Fibroblast of lung (primary cell): ENCODE measurements at places on chromosomes 5 and 9. TPM values are rescaled to one million over a fixed set of nuclear protein-coding genes. Genes with fewer than 3 reads are reported as not detected.

The CBY3 gene
- total RNA-seq, result not detected in 2 replicates

The TMOD1 gene
- 2.6 and 4.0 TPM in 2 replicates for total RNA-seq

The GLT6D1 gene
- not detected in 2 replicates for total RNA-seq

The KIF24 gene
- 0.51 and 1.2 TPM in 2 replicates for total RNA-seq

The TTC1 gene
- total RNA-seq, result 39.5 and 41.6 TPM in 2 replicates

The CRB2 gene
- under 0.01 TPM in 1 of 2 replicates, not detected in the other for total RNA-seq

The QRFP gene
- not detected in 2 replicates for total RNA-seq

The TMEM215 gene
- total RNA-seq, result not detected in 2 replicates

The LCN1 gene
- not detected in 2 replicates for total RNA-seq

The CNTFR gene
- total RNA-seq, result 0.26 TPM in 1 of 2 replicates, not detected in the other

The SLC25A2 gene
- total RNA-seq, result 0.66 TPM in 1 of 2 replicates, not detected in the other

The CD74 gene
- 3.9 and 5.9 TPM in 2 replicates for total RNA-seq

The POC5 gene
- total RNA-seq, result 13.9 and 17.0 TPM in 2 replicates

The COX7C gene
- 171 and 202 TPM in 2 replicates for total RNA-seq

The GPSM1 gene
- total RNA-seq, result 54.2 and 60.3 TPM in 2 replicates

The BTNL8 gene
- total RNA-seq, result not detected in 2 replicates

The IFNA13 gene
- not detected in 2 replicates for total RNA-seq

The NDFIP1 gene
- total RNA-seq, result 50.8 and 67.4 TPM in 2 replicates

The GFI1B gene
- total RNA-seq, result under 0.01 TPM in 1 of 2 replicates, not detected in the other

The SCGB3A1 gene
- total RNA-seq, result not detected in 2 replicates

The CENPH gene
- total RNA-seq, result 4.1 and 10.9 TPM in 2 replicates

The NTRK2 gene
- total RNA-seq, result 0.26 and 0.66 TPM in 2 replicates

The BARHL1 gene
- not detected in 2 replicates for total RNA-seq

The ADRB2 gene
- total RNA-seq, result 1.0 and 4.5 TPM in 2 replicates

The PCDHGC4 gene
- total RNA-seq, result 1.5 and 3.0 TPM in 2 replicates

The FBN2 gene
- total RNA-seq, result 9.0 and 80.1 TPM in 2 replicates

The ZNF474 gene
- under 0.01 and 0.17 TPM in 2 replicates for total RNA-seq

The OMD gene
- total RNA-seq, result under 0.01 and 0.17 TPM in 2 replicates

The DIRAS2 gene
- 0.26 and 0.66 TPM in 2 replicates for total RNA-seq
